ENCODE measurements at places on chromosomes 7 and 10.

DNA sequence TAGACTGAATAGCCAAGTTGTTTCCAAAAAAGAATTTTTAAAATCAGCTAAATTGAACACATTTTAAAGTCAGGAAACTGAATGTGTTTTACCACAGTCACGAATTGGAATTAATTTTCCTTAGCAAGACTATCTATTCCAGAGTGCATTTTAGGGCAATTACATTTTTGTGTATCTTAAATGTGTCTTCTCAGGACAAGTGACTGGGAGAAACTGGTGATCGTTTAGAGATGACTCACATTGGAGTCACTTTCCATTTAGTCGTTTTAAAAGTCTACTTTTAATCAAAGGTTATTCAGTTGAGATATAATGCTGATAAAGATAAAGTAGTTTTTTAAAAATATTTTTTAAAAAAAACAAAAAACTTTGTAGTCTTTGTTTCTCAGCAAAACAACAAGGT is 191.7 kb upstream of the SLC26A5 start:
- DNase-seq, result no peak

DNA sequence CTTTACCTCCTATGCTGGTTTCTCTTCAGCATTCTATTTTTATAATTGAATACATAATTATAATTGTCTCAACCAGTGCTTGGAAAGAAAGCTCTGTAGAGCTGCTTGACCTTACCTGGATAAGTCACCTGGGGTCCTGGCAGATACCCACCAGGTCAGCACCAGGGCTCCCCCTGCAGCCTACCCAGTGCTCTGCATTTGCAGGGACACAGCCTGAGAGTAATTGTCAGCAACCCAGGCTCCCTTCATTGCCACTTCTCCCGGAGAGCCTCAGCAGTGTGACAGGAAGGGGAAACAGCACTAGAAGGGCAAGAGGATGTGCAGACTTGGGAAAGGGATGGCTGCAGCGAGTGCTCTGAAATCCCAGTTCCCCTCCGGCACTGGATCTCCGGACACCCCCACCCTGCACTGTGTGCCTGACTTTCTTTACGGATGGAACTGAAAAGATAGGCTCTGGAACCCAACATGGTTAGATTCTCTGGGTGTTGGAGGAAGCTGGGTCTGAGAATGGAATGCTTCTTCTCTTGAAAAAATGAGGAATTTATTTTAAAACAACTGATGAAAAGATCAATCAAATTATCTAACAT is 11.4 kb upstream of the PAX4 start:
- DNase-seq, result peak; percentile 8

- DNase-seq, result no peak
These were observed 6.7 kb upstream of the PAXIP1 start for GRCh38 chr7:155009570-155010157.

- no peak for DNase-seq
These were observed 68.1 kb downstream of the CCDC6 start for GRCh38 chr10:59838085-59838789.

DNA sequence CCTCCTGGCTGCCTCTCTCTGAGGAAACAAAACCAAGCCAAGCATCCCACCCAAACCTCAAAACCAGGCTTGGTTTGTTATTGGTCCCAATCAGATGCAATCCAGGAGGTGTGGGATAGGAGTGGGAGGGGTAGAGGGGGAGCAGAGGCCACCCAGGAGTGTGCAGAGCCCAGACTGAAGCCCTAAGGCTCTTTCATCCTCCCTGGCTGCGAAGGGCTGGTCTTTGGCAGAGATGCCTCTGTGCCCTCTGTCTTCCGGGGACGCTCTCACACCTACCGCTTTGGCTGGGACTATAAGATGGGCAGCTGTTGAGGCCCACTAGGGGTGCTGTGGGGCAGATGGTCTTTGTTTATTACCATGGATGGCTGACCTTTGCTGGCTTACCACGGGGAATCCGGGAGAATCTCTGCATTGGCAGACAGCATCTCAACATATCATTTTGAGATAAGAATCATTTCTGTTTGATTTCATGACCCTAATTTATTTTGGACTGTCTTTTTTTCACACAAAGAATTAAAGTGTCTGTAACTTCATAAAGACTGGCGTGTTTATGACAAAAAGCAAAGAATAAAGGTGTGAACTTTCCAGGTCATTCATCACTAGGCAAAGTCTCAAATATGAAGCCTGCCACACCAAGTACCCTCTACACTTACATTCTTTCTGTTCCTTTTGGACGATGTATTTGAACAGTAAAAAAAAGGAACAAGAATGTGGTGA is 6.5 kb upstream of the DENND2A start:
- DNase-seq, result peak; percentile 49

DNA sequence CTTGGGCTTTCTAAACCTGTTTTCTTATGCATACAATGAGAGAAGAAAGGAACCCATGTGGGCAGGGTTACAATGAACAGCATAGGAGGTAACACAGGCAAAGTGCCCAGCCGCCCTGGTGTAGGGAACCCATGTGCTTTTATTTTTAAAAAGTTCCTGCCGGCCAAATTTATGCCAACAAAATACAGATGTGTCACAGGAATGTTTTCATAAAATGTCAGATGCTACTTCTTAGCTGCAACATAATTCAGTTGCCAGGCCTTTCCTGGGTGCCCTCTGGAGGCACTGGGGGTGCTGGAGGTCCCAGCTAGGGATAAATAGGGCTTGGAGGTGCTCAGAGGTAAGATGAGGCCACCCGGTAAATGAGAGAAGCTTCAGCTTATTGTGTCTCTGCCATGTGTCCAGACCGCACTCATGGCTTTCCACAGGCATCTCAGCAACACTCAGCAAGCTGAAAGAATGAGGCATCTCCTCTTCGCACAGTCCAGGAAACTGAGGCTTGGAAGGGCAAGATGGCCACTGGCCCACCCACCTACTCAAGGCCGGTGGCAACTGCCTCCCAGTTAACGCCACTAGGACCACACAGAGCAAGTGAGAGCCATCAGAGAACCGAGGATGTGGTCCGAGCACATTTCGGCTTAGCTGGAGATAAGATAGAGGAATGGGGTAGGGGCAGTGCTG is 58.3 kb downstream of the CPXM2 start:
- no peak for DNase-seq
